ENCODE measurements at places on chromosomes 6 and 20. TPM values are rescaled to one million over a fixed set of nuclear protein-coding genes. Genes with fewer than 3 reads are reported as not detected.
A peak's percentile ranks its signal among the peaks of the same experiment; 100 is the strongest.

Gene PKIB
- total RNA-seq = 38.5 TPM

Gene TRAPPC3L
- total RNA-seq = not detected

Gene TCF21
- total RNA-seq = not detected

Gene HSD17B8
- total RNA-seq = 6.5 TPM

Gene THEMIS
- total RNA-seq = not detected

Gene GMPR
- total RNA-seq = 1.8 TPM

Gene LTA
- not detected for total RNA-seq

DNA sequence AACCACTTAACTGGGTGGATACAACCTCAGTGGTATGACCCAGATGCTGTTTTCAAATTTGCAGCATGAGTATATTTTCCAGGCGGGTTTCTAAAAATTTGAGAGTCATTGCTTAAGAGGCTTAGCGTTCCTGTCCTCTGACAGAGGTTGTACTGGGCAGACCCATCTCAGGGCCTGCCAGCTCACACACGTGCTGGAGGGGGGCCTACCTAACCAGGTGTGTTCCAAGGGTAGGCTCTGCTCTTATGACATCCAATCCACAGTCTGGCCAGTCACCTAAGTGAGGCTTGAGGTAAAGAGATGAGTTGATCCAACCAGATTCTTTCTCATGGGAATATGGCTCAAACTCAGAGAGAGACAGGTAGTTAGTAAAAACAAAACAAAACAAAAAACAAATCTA, 1.3 kb downstream of the LYRM4 start:
- DNase-seq = no peak
- peak overlapping the region; percentile 94 for H3K27ac ChIP-seq
- peaks cover 2% of the 10 kb centered on the region for H3K27me3 ChIP-seq
- H3K4me1 ChIP-seq = peaks cover 19% of the 10 kb centered on the region
- no peaks in the 10 kb centered on the region for H3K36me3 ChIP-seq

GRCh38 chr6:9851541-9852380, 563.1 kb downstream of the TFAP2A start:
- H3K27ac ChIP-seq = no peak overlapping the region
- no peaks in the 10 kb centered on the region for H3K36me3 ChIP-seq
- no peak overlapping the region for H3K4me3 ChIP-seq
- DNase-seq = no peak
- no peaks in the 10 kb centered on the region for H3K4me1 ChIP-seq
- H3K27me3 ChIP-seq = no peaks in the 10 kb centered on the region

GRCh38 chr6:85792254-85792653, 149.6 kb upstream of the SYNCRIP start:
- H3K36me3 ChIP-seq = peaks cover 3% of the 10 kb centered on the region
- H3K4me1 ChIP-seq = no peaks in the 10 kb centered on the region
- no peak for DNase-seq
- H3K27ac ChIP-seq = no peak overlapping the region
- no peaks in the 10 kb centered on the region for H3K27me3 ChIP-seq

DNA sequence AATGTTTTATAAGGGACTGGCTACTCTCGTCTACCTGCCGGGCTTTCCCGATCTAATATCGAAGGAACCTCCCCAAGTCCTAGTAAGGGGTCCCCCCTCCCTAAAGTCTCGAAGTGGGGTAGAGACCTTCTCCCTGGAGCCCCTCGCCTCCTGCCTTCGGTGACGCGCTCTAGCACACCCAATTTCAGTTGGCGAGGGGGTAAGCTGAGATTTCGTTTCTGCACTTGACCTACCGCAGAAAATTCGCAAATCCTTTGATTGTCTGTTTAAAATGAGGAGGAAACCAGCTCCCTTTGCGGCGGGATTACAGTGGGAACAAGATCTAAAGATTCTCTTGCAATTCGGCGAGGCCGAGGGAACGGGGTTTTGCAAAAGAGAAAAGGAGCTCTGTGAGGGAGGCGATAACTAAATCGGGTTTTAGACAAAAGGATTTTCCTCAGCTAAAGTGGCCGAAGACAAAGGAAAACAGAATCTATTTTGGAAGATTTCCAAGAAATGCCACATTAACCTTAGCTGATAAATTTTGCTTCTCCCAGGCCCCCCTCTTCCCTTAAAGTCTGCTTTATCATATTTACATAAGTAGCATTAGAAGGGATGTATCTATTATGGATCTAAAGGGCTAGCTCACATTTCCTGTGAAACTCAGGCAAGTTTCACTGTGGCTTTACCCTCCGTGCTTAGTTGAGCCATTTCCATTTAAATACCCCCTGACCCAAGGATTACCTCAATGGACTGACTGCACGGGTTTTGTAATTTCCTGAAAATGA, 8.4 kb downstream of the SIM1 start:
- H3K4me1 ChIP-seq = peaks cover 32% of the 10 kb centered on the region
- no peak for DNase-seq
- H3K27ac ChIP-seq = peak overlapping the region; percentile 36
- H3K27me3 ChIP-seq = peaks cover 42% of the 10 kb centered on the region
- H3K36me3 ChIP-seq = no peaks in the 10 kb centered on the region
- H3K4me3 ChIP-seq = peak overlapping the region; percentile 19

- peaks cover 15% of the 10 kb centered on the region for H3K4me1 ChIP-seq
- peak overlapping the region; percentile 94 for H3K4me3 ChIP-seq
- peaks cover 5% of the 10 kb centered on the region for H3K27me3 ChIP-seq
- H3K36me3 ChIP-seq = peaks cover 9% of the 10 kb centered on the region
- peak overlapping the region; percentile 74 for H3K27ac ChIP-seq
Measured at GRCh38 chr20:18138639-18139583, 1.2 kb downstream of the KAT14 start.

DNA sequence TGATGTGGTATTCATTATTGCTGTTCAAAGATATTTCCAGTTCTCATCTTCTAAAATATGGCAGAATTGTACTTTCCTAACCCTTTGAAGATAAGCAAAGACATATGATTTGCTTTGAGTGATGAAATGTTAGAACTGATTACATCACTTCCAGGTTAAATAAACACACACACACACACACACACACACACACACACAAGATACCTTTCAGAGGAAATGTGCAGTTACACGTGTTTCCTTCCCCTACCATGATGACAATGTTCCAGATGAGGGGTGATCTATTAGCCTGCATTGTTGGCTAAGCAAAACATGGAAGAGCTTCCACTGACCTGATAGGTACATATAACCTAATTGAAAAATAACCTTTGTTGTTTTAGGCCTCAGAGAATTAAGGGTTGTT, 11.7 kb upstream of the FRK start:
- H3K4me3 ChIP-seq = no peak overlapping the region
- H3K4me1 ChIP-seq = peaks cover 6% of the 10 kb centered on the region
- no peak overlapping the region for H3K27ac ChIP-seq
- no peaks in the 10 kb centered on the region for H3K36me3 ChIP-seq
- no peaks in the 10 kb centered on the region for H3K27me3 ChIP-seq

- H3K27ac ChIP-seq = no peak overlapping the region
- no peak overlapping the region for H3K4me3 ChIP-seq
- DNase-seq = no peak
- no peaks in the 10 kb centered on the region for H3K27me3 ChIP-seq
Measured at GRCh38 chr6:125802943-125803377, 12.2 kb downstream of the NCOA7 start.

GRCh38 chr6:163671355-163671754, 256.8 kb downstream of the QKI start:
- no peak overlapping the region for H3K4me3 ChIP-seq
- no peak for DNase-seq
- peaks cover 6% of the 10 kb centered on the region for H3K27me3 ChIP-seq
- no peaks in the 10 kb centered on the region for H3K36me3 ChIP-seq

DNA sequence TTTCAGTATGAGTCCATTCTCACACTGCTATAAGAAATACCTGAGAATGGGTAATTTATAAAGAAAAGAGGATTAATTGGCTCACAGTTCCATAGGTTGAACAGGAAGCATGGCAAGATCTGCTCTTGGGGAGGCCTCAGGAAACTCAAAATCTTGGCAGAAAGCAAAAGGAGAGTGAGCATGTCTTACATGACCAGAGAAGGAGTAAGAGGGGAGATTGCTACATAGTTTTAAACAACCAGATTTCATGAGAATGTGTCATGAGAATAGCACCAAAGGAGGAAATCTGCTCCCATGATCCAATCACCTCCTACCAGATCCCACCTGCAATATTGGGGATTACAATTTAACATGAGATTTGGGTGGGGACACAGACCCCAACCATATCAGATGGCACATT, 672.4 kb downstream of the HTR1B start:
- no peaks in the 10 kb centered on the region for H3K4me1 ChIP-seq
- no peaks in the 10 kb centered on the region for H3K36me3 ChIP-seq
- DNase-seq = no peak
- H3K4me3 ChIP-seq = no peak overlapping the region

DNA sequence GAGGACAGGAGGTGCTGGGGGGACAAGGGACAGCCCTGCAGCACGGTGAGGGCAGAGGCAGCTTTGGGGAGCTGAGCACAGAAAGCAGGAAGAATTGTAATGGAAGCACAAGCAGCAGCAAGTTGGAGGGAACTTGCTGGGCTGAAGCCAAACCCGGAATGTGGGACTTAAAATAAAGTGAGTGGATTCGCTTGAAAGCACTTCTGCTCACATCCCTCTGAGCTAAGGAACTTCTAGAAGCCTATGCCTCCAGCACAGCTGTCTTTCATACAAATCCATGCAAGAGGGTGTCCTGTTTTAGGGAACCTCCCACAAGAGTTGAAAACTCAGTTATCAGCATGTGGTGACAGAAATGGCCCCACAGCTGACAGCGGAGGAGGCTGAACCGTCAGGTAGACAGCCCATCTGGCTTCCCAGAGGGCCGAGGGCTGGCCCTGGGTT, 71.4 kb upstream of the MLN start:
- H3K36me3 ChIP-seq = no peaks in the 10 kb centered on the region
- H3K4me1 ChIP-seq = peaks cover 5% of the 10 kb centered on the region
- DNase-seq = no peak
- no peak overlapping the region for H3K27ac ChIP-seq

DNA sequence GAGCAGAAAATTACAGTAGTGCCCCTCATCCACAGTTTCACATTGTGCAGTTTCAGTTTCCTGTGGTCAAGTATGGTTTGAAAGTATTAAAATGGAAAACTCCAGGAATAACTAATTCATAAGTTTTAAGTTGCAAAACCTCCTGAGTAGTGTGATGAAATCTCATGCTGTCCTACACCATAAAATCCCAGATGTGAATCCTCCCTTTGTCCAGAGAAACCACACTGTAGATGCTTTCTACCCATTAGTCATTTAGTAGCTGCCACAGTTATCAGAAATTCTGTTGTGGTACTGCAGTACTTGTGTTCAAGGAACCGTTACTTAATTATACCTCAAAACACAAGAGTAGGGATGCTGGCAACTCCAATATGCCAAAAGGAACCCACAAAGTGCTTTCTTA, 74.7 kb downstream of the PTCHD4 start:
- DNase-seq = no peak
- no peaks in the 10 kb centered on the region for H3K36me3 ChIP-seq
- H3K27me3 ChIP-seq = peaks cover 1% of the 10 kb centered on the region
- no peak overlapping the region for H3K27ac ChIP-seq
- peaks cover 9% of the 10 kb centered on the region for H3K4me1 ChIP-seq

DNA sequence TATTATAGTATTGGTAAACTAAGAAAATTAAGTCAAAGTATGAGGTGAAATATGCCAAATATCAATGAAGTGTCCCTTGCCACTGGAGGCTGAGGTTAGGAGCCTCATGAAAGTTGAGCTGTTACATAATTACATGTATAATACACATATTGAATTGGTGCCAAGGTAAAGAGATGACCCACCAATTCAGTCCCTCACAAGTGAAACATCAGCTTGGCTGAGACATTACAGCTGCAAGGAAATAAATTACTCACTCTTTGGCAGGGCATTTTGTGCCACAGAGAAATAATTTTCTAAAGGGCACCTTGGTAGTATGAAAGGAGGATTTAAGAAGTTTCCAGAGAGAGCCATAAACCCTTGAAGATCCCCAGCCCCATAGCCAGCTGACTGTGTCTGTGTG, 127.4 kb downstream of the ADGRG6 start:
- peaks cover 2% of the 10 kb centered on the region for H3K4me1 ChIP-seq
- peaks cover 6% of the 10 kb centered on the region for H3K36me3 ChIP-seq
- H3K4me3 ChIP-seq = no peak overlapping the region
- no peak overlapping the region for H3K27ac ChIP-seq
- DNase-seq = no peak
- peaks cover 4% of the 10 kb centered on the region for H3K27me3 ChIP-seq

DNA sequence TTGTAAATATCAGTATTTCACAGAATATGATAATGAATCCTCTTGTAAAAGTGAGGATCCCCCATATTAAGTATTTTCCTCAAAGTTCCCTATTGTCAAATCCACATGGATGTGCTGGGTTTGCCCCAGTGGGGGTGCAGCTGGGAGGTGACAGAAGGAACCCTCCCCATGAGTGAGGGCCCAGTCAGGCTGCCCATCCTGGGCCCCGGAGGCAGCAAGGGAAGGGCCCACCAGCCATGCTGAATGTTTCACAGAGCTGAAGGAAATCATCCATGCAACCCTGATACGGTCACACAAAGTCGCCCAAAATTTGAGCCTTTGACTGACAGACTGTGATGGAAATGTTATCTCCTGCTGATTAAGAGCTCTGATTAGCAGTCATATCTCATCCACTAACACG, 39.7 kb downstream of the FRMD1 start:
- no peak for DNase-seq
- H3K4me3 ChIP-seq = no peak overlapping the region
- no peaks in the 10 kb centered on the region for H3K27me3 ChIP-seq
- no peak overlapping the region for H3K27ac ChIP-seq
- H3K36me3 ChIP-seq = peaks cover 25% of the 10 kb centered on the region

GRCh38 chr20:37757550-37757949, 63.7 kb downstream of the CTNNBL1 start:
- H3K27me3 ChIP-seq = peaks cover 2% of the 10 kb centered on the region
- no peak overlapping the region for H3K27ac ChIP-seq
- H3K4me3 ChIP-seq = peak overlapping the region; percentile 42
- DNase-seq = no peak

DNA sequence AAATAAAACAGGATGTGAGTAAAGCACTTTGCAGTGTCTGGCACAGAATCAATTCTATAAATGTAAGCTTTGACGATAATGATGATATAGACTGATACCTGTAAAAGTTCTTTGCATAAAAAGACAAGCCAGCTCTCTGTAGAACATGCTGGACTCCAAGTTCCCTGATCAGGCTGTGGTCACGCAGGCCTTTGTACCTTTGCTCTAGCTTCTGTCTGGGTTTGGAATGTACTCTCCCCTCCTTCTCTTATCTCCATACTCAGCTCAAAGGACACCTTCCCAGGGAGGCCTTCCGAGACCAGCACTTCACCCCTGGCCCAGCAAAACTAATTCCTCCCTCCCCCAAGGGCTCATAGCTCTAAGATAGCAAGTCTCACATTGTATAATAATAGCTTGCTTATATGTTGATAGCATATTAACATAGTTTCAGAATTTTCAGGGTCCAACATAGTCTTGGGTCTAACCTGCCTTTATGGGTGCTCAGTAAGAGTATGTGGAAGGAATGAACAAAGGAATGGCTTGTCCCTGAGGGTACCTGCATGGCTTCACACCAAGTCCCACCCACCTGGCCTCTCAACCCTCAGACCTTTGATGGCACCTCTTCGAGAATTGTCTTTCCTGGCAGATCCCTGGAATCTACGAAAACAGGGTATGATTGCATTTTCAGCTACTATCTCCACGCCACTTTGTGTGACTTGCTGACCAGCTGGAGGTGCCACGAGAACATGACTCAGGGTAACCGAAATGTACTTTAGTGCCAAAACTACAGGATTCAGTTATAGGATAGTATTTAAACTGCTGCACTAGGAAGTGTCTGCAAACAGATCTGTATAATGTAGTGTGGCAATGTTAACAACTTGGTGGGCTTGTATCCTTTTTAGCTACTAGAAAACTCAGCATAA, 41.7 kb upstream of the PIM1 start:
- H3K36me3 ChIP-seq = no peaks in the 10 kb centered on the region
- peaks cover 24% of the 10 kb centered on the region for H3K4me1 ChIP-seq
- no peaks in the 10 kb centered on the region for H3K27me3 ChIP-seq
- peak overlapping the region; percentile 56 for H3K4me3 ChIP-seq

GRCh38 chr6:44697327-44697726, 309.8 kb downstream of the CDC5L start:
- H3K4me1 ChIP-seq = no peaks in the 10 kb centered on the region
- no peak overlapping the region for H3K4me3 ChIP-seq
- H3K36me3 ChIP-seq = no peaks in the 10 kb centered on the region
- no peak for DNase-seq
